ENCODE measurements at places on chromosomes 16 and 17. TPM values are rescaled to one million over a fixed set of nuclear protein-coding genes. Genes with fewer than 3 reads are reported as not detected.

GRCh38 chr16:69324013-69324531, 6.3 kb downstream of the PDF start:
- no peaks in the 10 kb centered on the region for H3K27me3 ChIP-seq
- H3K4me1 ChIP-seq: peaks cover 25% of the 10 kb centered on the region
- DNase-seq: no peak
- H3K36me3 ChIP-seq: peaks cover 33% of the 10 kb centered on the region
- H3K4me3 ChIP-seq: no peak overlapping the region

DNA sequence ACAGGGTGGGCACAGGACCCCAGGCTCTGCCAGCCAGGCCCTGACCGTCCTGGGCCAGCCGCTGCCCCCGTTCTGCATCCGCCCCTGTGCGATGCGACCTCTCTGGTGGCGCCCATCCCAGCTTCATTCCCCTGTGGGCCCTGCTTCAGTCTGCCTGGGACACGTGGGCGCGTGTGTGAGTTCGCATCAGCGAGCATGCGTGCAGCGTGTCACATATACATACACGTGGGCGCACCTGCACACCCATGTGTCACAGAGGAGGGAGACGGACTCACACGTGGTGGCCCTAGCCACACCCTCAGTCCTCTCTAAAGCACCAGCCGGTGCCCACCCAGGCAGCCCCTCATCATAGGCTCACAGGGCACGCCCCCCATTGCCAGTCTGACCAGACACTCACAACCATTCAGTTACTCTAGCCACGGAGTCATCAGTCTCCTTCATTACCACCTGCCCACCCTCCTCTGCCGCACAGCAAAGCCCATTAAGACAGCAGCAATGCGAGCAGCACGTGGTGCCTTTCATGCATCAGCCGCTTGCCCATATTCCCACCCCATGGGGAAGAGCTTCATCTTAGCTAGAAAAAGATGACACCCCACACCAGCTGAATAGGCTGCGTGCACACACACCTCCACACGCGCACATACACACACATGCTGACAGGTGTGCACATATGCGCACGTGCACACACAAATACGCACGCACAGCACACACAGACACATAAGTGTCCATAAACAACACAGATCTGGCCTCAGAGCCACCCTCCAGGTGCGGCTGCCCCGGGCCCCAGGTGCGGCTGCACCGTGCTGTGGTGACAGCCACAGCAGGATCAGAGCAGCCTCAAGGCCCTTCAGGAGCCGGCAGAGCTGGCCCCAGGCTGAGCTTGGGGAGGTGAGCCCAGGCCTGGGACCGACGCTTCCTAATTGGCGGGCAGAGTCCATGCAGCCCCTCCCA, 9.5 kb upstream of the CDH15 start:
- no peaks in the 10 kb centered on the region for H3K36me3 ChIP-seq
- no peaks in the 10 kb centered on the region for H3K27me3 ChIP-seq
- DNase-seq: no peak
- 0 out of 2 replicates have a peak, but pooled peaks cover 1% of the 10 kb centered on the region for H3K4me1 ChIP-seq

GRCh38 chr17:50259477-50260324, 14.6 kb upstream of the TMEM92 start:
- peak; percentile 55 for DNase-seq
- H3K27me3 ChIP-seq: no peaks in the 10 kb centered on the region
- H3K27ac ChIP-seq: peak overlapping the region; percentile 29
- H3K4me1 ChIP-seq: peaks cover 38% of the 10 kb centered on the region
- H3K36me3 ChIP-seq: no peaks in the 10 kb centered on the region

- H3K4me1 ChIP-seq: no peaks in the 10 kb centered on the region
- H3K27ac ChIP-seq: no peak overlapping the region
- no peaks in the 10 kb centered on the region for H3K27me3 ChIP-seq
- DNase-seq: no peak
- no peak overlapping the region for H3K4me3 ChIP-seq
These were observed 1.7 kb downstream of the PERCC1 start for GRCh38 chr16:1432388-1433262.

DNA sequence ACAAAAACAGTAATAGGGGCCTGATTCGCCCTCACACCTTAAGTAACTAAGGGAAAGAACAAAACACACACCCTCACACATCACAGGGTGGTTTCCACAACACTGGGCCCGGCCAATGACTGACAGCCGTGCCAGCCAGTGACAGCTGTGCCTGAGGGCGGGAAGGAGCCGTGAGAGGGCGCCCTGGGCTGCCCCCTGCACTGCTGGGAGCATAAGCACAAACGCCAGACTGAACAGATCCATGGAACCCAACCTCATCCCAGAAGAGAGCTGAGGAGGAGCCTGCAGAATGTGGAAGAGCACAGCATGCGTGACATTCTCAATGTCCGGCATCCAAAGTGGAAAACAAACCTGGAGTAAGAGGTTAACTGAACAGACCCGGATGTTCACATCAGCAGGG, 16.0 kb downstream of the CSNK1D start:
- H3K4me1 ChIP-seq: no peaks in the 10 kb centered on the region
- H3K4me3 ChIP-seq: no peak overlapping the region
- H3K36me3 ChIP-seq: peaks cover 66% of the 10 kb centered on the region
- no peaks in the 10 kb centered on the region for H3K27me3 ChIP-seq

DNA sequence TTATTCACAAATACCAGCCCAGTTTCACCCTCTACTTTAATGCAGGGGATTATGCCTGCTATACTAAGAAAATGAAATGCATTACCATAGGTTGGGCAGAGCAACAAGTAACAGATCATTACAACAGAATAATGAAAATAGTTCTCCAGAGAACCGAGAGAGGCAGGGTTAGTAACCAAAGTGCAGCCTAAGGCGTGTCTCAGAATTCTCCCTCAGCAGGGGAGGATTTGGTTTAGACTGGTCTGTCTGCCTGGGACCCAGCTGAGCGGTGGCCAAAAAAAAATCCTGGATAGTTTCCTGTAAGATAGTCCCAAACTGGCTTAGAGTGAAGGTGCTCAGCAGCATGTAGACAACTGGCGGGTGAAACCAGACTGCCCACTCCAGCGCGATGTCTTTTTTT, 30.8 kb upstream of the ADCY7 start:
- H3K27me3 ChIP-seq: no peaks in the 10 kb centered on the region
- 0 out of 2 replicates have a peak, but pooled peaks cover under 1% of the 10 kb centered on the region for H3K36me3 ChIP-seq
- H3K27ac ChIP-seq: no peak overlapping the region
- no peak overlapping the region for H3K4me3 ChIP-seq
- DNase-seq: peak; percentile 15

DNA sequence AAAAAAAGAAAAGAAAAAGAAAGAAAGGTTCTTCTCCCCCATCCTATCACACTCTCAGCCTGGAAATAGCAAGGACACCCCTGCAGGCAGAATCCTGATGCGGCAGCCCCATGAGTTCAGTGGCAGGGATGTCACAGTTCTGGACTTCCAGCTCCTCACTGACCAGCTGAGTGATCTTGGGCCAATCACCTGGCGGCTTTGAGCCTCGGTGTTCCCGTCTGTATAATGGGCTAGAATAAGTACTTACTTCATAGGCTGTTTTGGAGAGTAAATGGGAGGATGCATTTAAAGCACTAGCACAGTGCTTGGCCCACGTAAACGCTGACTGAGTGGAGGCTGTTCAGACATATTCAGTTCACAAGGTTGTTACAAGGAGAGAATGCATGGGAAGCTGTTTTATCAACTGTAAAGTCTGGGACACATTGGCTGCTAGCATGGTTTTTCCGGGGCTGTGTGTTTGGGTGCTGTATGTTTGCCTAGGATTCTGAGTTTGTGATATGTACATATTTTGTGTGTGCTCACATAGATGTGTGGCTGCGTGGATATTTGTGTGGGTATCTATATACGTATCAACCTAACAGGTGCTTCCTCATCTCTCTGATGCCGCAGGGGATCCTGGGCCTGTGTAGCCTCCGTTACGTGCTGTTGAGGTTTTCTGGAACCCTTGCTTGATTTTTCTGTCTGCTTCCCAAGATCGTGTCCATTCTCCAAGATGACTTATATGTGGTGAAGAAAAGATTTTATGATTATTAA, 3.4 kb downstream of the BHLHA9 start:
- no peak overlapping the region for H3K27ac ChIP-seq
- no peak overlapping the region for H3K4me3 ChIP-seq
- no peak for DNase-seq
- H3K27me3 ChIP-seq: peaks cover 16% of the 10 kb centered on the region

- DNase-seq: no peak
- H3K36me3 ChIP-seq: no peaks in the 10 kb centered on the region
- no peak overlapping the region for H3K27ac ChIP-seq
- no peaks in the 10 kb centered on the region for H3K27me3 ChIP-seq
These were observed 83.7 kb downstream of the CPPED1 start for GRCh38 chr16:12719972-12720371.

GRCh38 chr17:1710807-1711553, 803 bp upstream of the TLCD2 start:
- H3K27me3 ChIP-seq: no peaks in the 10 kb centered on the region
- peak overlapping the region; percentile 66 for H3K4me3 ChIP-seq
- peak; percentile 45 for DNase-seq
- peak overlapping the region; percentile 48 for H3K27ac ChIP-seq

GRCh38 chr16:67163164-67163998, 1.2 kb upstream of the HSF4 start:
- H3K27ac ChIP-seq: no peak overlapping the region
- no peak overlapping the region for H3K4me3 ChIP-seq
- no peaks in the 10 kb centered on the region for H3K4me1 ChIP-seq
- no peaks in the 10 kb centered on the region for H3K36me3 ChIP-seq

DNA sequence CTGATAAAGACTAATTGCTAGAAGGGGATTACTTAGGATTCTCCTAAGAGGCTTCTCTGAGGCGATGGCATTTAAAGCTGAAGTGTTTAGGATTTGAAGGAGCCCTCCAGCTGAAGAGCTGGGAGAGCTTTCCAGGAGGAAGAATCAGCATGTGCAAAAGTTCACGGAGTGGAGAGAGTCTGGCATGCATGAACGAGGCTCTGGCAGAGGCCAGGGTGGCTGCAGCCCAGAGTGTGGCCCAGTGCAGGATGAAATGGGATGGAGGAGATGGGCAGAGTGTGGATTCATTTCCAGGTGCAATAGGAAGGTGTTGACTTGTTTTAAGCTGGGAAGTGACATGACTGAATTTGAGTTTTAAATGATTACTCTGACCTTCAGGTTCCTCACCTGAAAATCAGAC, 249.0 kb upstream of the CCL2 start:
- H3K27me3 ChIP-seq: no peaks in the 10 kb centered on the region
- no peak for DNase-seq
- no peak overlapping the region for H3K4me3 ChIP-seq
- no peaks in the 10 kb centered on the region for H3K36me3 ChIP-seq
- H3K4me1 ChIP-seq: no peaks in the 10 kb centered on the region

- H3K4me3 ChIP-seq: no peak overlapping the region
- no peak overlapping the region for H3K27ac ChIP-seq
- peaks cover 30% of the 10 kb centered on the region for H3K27me3 ChIP-seq
- no peak for DNase-seq
These were observed 28.5 kb downstream of the SRCIN1 start for GRCh38 chr17:38577244-38577643.

The CPNE2 gene
- 7.3 TPM for total RNA-seq

The SLX1A gene
- total RNA-seq: 14.3 TPM

The CMTM1 gene
- 2.1 TPM for total RNA-seq

The MINK1 gene
- total RNA-seq: 31.5 TPM

The ABCA8 gene
- total RNA-seq: 8.0 TPM

The TP53TG3F gene
- total RNA-seq: not detected
